ENCODE measurements at places on chromosomes 7 and 10.

DNA sequence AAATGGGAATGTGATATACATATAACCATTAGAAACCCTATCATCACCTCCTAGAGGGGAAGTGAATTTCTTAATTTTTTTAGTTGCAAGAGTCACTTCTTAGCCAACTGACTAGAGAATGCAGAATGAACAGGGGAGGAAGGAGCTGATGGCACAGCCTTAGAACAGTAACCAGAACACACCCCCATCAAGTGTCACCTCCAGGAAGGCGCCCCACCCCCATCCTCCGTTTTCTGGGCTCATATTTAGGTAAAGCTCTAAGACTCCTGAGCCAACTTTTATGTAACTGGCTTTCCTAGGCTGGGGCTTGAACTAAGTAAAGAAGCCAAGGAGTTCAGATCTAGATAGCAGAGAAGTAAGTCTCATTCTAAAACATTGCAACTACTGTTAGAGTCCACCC, 54.0 kb downstream of the COL17A1 start:
- DNase-seq: no peak

DNA sequence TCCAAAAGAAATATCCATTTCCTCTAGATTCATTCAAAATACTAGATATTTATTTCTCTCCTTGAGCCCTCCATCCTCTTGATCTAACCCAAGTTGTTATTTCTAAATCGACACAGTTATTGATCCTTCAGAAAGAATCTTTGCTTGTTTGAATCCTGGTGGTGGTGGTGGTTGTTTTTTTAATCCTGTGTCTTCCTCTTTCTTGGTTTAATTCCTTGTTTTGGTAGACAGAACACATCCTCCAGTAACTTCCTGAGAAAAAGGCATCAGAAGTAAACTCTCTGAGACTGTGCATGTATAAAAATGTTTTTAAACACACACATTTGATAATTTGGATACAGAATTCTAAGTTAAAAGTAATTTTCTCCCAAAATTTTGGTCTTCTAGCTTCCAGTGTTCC, 49.9 kb downstream of the SIRT1 start:
- no peak for DNase-seq

GRCh38 chr7:46294381-46294780, 373.3 kb upstream of the IGFBP3 start:
- no peak for DNase-seq

GRCh38 chr7:150620617-150621371, 11.4 kb downstream of the GIMAP6 start:
- no peak for DNase-seq

DNA sequence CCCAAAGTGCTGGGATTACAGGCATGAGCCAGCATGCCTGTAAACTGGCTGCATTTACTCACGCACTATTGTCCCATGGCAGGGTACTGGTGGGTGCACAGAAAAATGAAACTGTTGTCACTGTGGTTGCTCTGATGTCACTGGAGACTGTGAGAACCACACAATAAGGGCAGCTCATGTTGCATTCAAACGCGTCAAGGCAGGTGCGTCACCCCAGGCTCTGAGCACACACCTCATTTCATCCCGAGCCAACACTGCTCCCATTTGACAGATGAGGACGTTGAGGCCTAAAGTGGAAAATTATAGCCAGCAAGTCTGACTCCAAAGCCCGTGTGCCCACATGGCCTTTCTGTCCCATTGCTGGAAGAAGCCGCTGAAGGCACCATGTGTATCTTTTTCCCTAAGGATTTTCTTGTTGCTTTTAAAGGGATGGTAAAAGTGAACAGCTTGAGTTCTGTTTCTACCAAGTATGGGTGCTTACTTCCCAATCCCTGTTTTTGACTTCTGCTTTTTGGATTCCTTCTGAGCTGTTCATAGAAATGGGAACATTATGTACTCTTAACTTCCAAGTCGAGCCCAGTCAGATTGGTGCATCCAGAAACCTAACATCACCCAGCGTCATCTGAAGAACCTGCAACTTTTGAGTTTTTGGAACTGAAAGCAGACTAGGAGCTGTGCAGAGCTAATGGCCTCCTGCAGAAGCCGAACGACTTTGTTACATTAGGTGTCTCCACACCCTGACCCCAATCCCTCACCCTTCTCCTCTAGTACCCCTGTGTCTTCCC, 60.1 kb upstream of the CARD11 start:
- DNase-seq: no peak

Data from NCI-H2171 (cell line).